ENCODE measurements at places on chromosomes 13 and 19.

DNA sequence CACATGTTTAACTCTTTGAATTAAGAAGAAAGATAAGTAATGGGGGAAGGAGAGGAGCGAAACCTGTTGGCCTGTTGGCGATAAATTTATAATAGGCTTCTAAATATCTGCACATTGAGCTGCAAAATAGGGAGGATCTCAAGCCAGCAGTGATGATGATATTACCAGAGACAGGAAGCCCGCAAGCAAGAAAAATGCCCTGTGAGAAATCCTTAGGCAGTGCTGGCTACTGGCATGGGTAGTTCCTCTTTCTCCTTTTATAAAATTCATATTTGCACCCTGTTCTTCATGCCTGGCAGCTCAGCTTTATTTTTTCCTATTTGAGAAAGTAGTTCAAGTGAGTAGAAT, 858 bp upstream of the USP12 start:
- DNase-seq = no peak

DNA sequence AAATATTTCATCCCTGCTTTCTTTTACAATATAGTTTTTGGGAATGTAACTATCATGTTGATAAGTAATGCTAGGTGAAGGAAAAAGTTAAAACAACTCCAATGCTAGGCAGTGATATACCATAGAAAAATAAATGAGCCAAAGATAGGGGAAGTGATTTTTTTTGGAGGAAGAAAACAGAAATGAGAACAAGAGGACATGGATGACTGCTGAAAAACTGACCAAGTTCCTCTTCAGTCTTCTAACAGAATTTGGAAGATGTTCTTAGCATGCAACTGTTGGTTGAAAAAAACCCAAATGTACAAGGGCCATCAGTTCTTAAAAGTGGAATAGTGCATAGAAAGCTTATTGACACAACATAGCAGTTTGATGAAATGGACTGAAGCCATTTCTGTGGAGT, 262.5 kb upstream of the STARD13 start:
- DNase-seq = no peak

GRCh38 chr19:16620018-16620417, 8.0 kb downstream of the MED26 start:
- no peak for DNase-seq

GRCh38 chr13:76879203-76879882, 6.9 kb downstream of the KCTD12 start:
- no peak for DNase-seq

DNA sequence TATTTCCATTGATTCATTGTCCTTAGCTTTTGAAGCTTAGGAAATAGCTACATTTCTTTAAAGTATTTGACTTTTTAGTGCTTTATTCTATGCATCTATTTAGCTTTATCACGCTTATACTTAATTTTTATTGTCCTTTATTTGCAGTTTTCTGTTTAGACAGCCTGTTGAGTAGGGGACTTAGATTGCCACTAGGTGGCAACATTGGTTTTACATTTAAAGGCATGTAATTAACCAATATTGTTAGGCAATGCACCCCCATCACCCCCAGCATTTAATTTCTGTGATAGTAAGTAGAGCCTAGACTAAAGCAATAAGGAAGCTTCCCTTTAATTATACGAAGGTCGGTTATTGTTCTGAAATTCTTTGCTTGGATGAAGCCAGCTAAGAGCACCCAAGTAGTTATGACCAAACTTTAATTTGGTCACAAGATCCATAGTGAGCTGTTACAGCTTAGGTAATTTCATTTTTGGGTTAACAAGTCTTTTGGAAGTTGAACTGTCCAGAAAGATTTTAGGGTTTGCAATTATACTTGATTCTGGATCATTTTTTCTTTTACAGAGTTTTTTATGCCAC, 36.5 kb downstream of the B3GLCT start:
- DNase-seq = peak; percentile 34

- no peak for DNase-seq
Observed at GRCh38 chr13:45490068-45490467, 25.3 kb downstream of the COG3 start.

- no peak for DNase-seq
Observed at GRCh38 chr19:9971166-9971897, 35.0 kb upstream of the OLFM2 start.

GRCh38 chr13:106083620-106084350, 451.7 kb downstream of the EFNB2 start:
- peak; percentile 2 for DNase-seq

GRCh38 chr13:21929400-21929799, 258.5 kb downstream of the FGF9 start:
- DNase-seq = no peak

DNA sequence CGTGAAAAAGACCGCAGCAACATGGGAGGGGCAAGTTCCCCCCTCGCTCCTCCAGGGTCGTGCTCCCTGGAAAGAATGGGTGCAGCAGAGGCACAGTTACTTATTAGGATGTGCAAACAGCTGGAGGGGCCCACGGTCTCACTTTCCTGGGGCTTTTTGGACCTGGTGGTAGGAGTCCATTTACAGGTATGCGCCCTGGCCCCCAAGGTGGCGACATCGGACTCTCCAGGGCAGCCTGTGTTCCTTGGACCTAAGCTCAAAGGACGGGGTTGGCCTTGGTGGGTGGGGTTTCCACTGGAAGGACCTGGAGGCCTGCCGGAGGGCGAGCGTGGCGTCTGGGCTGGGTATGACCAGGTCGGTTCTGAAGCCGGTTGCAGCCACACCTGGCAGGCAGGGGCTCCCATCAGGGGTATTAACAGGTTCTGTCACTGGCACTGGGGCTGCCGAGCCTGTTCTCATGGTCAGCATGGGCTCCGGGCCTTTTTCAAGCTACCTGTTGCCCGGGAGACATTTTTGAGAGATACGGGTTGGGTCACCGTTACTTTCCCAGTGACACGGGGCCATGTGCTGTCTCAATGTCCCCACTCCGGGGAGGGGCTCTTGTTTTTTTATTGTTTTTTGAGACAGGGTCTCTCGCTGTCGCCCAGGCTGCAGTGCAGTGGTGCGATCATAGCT, 5.9 kb downstream of the ZFR2 start:
- no peak for DNase-seq

GRCh38 chr19:8615813-8616596, 5.5 kb upstream of the ADAMTS10 start:
- DNase-seq = peak; percentile 7

DNA sequence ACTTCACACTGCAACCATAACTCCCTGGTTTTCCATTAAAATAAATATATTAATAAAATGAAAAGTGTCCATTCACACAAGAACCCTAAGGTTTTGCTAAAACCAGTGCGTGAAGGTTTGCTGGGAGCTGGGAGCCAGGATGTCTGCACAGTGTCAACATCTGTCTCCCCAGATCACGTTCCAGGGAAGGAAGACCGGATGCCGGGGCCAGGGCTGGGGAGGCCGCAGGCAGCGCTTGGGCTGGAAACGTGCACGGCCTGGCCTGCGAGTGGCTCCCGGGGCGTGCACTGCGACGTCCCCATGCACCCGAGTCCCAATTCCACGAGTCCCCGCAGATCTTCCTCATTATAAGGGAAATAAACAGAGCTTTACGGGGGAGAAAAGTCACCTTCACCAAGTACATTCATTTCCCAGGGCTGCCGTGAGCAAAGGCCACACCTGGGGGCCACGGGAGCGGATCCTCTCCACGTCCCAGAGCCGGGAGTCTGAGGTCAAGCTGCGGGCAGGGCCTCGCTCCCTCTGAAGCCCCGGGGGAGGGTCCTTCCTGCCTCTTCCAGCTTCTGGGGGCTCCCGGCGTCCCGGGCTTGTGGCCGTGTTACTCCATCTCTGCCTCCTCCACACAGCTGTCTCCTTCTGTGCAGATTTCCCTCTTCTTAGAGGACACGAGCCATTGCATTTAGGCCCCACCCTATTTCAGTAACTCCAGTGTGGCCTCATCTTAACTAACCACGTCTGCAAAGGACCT, 12.8 kb downstream of the SHC2 start:
- DNase-seq = no peak

- DNase-seq = peak; percentile 42
Observed at GRCh38 chr19:29528946-29529645, 3.3 kb downstream of the VSTM2B start.

DNA sequence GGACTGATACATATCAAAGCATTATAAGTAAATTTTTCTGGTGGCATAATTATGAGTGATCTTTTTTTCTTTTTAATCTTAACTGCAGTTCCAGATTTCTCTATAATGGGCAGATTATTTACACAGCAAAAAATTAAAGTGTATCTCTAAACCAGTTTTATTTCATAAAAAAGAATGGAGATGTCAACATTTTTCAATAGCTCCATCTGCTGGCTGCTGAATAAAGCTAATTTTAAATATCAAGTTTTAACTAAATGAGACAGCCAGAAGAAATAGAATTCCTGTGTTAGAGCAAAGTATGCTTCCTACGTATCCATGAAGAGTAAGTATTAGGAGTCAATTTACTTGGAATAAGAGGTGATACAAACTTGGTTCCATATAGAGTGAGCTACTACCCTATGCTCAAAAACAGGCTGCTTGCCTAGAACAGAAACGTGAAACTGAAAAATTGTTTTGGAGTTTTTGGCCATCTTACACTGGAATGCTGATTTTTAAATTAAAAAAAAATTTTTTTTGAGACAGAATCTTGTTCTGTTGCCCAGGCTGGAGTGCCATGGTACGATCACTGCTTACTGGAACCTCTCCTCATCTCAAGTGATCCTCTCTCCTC, 5.0 kb upstream of the PDS5B start:
- DNase-seq = peak; percentile 13

- no peak for DNase-seq
Observed at GRCh38 chr19:47657719-47658118, 48.8 kb downstream of the BICRA start.

DNA sequence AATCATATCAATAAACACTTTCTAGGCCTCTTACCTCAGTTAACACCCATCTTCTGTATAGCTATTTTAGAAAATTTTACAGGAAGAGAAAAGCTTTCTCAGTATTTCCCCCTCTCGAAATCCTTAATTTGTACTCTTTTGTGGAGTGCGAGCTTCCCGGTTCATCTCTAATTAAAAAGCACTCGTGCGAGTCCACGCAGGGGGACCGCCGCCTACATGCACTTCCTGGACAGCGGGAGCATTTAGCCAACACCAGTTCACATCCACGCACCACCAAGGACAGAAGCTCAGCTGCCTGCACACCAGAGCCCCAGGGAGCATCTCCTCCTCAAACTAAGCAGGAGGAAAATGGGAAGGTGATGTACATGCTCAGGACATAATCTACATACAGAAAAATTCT, 60.0 kb downstream of the RASA3 start:
- no peak for DNase-seq

GRCh38 chr13:113110048-113110851, 4.7 kb downstream of the F7 start:
- DNase-seq = no peak

DNA sequence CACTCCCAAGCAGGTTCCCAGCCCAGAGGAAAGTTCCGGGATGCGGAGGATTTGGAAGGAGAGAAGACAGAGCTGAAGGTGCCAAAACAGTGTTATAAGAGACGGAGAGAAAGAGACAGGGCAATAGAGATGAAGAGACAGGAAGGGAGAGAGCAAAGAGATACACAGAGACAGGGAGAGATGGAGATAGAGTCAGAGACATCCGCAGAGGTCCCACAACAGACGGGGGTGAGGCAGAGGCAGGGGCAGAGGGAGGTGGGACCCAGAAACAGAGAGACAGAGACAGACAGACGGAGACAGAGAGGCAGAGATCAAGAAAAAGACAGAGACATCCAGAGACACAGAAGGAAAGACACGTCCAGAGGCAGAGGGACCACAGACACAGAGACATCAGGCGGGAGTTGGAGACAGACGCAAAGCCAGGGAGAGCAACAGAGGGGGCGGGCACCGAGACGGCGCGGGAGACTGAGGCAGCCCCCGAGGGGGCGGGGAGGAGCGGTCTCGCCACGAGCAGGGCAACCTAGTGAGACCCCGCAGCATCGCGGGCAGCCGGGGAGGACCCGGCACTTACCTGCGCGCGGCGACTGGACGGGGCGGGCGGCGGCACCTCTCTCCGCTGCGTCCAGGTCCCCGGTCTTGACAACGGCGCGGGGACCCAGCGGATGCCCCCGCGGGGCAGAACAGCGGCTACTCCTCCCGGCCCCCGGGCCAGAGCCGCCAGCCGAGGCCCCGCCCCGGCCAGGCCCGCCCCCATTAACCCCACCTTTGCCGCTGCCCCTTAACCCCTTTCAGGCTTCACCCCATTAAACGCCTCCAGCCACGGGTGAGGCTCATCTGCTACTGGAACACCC, at the start of gene GPR4:
GPR4 (minus strand) TSS at position 689 of the 851 bp plus-strand sequence. CDS start 10,346 bp downstream, outside the sequence.
- DNase-seq = no peak

DNA sequence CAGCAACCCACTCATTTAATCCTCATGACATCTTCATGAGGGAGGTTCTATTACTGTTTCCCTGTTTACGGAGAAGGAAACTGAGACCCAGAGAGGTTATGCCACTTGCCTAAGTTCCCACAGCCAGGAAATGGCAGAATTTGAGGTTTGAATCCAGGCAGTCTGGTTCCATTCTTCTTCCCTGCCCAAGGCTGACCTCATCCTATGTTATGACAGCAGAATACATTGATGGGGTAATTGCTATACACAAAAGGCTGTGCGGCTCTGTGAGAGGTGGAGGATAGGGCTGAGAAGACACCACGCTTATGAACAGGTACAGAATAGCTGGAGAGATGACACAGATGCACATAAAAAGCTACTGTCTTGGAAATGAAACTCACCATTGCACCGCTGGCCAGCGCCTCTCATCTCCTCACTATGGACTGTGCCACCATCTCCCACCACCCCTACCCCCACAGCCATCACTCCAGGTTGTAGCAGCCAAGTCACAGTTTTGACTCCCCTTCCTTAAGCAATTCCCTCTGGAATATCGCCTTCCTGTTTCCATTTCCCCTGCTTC, 11.5 kb downstream of the MAG start:
- DNase-seq = no peak

- no peak for DNase-seq
Observed at GRCh38 chr19:1173159-1173844, 766 bp downstream of the SBNO2 start.

- no peak for DNase-seq
Observed at GRCh38 chr19:56191115-56191514, 6.5 kb downstream of the ZSCAN5B start.

DNA sequence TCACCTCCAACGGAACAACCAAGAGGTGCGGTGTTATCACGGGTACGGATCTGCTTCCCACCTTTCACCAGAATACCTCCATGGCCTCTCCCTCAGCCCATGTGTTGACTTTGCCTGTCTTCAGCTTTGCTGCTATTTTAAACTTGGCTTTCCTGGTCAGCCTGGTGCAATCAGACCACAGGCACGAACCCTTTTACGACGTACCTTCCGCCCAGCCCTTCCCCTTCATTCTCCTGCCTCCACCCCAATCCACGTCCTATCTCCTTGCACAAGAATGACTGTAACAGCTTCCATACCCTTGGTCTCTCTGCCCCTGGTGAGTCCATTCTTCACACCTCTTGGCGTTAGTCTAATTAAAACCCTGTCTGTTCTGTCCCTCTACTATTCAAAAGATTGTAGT, 431.7 kb downstream of the EFNB2 start:
- DNase-seq = no peak

DNA sequence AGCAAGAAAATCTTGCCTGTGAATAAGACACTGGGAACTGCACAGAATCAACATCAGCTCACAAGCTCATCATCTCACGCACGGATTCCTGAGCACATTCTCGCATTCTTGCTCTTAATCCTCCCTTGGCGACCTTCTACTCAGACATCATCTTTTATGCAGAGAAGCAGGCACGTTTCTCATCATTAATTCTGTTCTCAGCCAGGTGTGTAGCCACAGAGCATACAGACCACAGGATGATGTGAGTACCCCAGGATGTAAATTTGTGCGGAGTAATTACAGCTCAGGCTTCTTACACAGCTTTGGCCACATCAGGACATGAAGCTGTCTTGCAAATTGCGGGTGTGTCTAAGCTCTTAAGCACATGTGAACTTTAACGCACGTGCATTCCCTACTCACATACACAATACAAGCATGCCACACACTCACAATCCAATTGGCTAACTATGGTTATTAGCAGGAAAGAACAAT, 36.5 kb upstream of the SACS start:
- DNase-seq = no peak

Data from NCI-H1694 (cell line).